ENCODE measurements at places on chromosomes 16 and 17. TPM values are rescaled to one million over a fixed set of nuclear protein-coding genes. Genes with fewer than 3 reads are reported as not detected.
A peak's percentile ranks its signal among the peaks of the same experiment; 100 is the strongest.

GRCh38 chr17:60586288-60586974 is 13.6 kb upstream of the PPM1D start:
- peak; percentile 30 for DNase-seq

DNA sequence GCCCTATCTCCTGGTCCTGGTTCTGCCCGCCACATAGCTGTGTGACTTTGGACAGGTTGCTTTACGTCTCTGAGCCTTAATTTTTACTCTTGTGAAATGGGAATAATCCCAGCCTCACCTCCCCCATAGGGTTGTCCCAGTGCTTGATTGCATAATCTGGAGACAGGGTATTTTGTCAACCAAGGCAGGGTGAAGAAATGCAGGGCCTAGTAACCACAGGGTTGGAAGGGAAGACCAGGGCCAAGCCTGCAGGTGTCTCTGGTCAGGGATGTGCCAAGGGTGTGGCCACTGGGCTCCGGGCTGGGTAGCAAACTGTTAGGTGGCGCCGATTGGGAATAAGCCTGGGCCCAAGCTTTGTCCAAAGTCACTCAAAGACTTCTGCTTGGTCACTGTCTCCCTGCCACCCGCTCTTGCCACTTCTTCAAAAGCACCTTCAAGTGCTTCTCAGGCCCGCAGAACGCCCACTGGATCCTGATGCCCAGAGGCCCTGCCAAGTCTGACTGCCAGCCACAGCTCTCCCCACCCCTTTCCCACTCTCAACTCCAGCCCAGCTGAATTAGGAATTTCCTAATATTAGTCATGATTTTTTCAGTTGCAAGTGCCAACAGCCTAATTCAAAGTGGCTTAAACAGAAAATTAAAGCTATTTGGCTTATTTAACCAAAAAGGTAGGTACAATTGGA is 20.6 kb upstream of the COL1A1 start:
- DNase-seq, result no peak

DNA sequence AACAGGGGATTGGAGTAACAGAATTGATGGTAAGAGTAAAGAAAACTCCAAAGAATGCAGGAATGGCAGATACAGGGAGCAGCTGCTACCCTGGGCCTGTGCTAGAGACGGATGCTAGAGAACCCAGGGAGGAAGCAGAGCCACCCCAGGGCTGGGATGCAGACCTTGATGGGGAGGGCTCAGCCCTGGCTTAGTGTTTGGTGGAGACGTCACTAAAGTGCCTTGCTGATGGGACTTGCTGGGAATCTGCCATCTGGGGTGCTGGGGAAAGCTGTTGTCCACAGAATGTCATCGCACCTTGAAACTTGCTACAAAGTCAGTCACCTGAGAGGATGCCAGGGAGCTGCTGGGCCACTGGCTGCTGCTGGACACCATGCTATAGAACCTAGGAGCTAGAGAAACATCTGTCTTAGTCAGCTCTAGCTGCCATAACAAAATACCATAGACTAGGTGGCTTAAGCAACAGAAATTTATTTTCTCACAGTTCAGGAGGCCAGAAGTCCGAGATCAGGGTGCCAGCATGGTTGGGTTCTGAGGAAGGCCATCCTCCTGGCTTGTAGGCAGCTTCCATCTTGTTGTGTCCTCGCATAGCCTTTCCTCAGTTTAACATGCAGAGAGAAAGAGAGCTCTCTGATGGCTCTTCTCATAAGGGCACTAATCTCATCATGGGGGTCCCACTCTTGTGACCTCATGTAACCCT is 15.3 kb downstream of the MT1X start:
- DNase-seq, result no peak

GRCh38 chr16:57986196-57986595 is 14.3 kb downstream of the ZNF319 start:
- DNase-seq, result no peak

DNA sequence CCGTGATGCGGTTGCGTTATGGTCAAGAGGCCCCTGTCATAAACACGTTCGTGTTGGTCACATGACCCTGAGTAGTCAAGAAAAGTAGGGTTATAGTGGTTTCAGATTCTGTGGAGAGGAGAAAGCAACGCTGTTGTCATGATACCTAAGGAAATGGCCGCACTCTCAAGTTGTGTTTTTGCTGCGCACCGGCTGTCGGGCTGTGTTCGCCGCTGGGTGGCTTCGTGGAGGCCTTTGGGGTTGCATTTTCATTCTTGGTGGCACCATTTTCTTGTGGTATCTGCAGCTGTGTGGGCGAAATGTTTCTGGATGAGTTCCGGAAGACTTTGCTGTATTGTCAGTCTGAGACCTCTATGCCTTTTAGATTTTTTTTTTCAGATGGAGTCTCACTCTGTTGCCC is 35.0 kb downstream of the DEF8 start:
- DNase-seq, result no peak

ATP2C2 gene
- 2.7 TPM for total RNA-seq

NECAB2 gene
- total RNA-seq, result 1.2 TPM

TMC5 gene
- 0.69 TPM for total RNA-seq

GRCh38 chr17:41678411-41678906 is 10.2 kb upstream of the EIF1 start:
- no peak for DNase-seq

GRCh38 chr16:2857451-2858244 is at the start of gene PRSS22:
PRSS22 (minus strand) TSS chr16:2858170; CDS start chr16:2858104, 66 bp downstream.
- DNase-seq, result no peak

LITAFD gene
- total RNA-seq, result not detected

- DNase-seq, result no peak
These were observed 7.4 kb upstream of the EFCAB13 start for GRCh38 chr17:47316311-47316710.

DNA sequence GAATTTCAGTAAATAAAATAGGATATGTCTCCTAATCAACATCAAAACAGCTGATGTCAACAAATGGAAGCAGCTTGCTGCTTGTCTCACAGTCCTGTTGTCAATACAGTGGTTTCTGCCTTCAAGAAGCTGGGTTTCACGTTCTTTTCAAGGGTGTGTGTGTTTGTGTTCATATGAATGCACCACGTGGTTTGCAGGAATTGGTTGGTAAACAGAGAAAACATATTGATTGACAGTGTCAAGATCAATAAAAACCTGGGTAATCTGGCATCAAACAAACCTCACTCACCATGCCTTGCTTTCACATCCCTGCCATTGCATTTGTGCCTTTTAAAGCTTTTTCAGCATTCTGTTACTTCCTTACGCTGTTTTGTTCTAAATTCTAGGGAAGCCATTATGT is 585.7 kb upstream of the CA10 start:
- no peak for DNase-seq

DNA sequence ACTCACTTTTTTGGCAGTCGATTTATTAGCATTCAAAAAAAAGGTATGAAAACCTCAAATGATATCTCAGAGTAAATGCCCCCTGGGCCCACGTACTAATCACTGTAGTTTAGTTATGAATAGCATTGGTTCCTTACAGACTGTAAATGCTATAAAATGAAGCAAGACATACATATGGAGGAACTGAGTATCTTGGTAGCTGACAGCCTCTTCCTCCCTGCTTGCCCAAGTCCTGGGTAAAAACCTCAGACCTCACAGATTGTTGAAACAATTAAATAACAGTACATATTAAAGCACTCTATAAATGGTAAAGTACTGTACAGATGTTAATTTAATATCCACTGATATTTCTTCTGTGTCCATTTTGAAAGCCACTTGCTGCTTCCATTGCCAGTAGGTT is 33.2 kb upstream of the ABCC11 start:
- no peak for DNase-seq

- DNase-seq, result no peak
These were observed 45.0 kb upstream of the CRISPLD2 start for GRCh38 chr16:84774810-84775209.

- DNase-seq, result peak; percentile 86
These were observed 428 bp upstream of the SALL1 start for GRCh38 chr16:51151435-51151960.

DNA sequence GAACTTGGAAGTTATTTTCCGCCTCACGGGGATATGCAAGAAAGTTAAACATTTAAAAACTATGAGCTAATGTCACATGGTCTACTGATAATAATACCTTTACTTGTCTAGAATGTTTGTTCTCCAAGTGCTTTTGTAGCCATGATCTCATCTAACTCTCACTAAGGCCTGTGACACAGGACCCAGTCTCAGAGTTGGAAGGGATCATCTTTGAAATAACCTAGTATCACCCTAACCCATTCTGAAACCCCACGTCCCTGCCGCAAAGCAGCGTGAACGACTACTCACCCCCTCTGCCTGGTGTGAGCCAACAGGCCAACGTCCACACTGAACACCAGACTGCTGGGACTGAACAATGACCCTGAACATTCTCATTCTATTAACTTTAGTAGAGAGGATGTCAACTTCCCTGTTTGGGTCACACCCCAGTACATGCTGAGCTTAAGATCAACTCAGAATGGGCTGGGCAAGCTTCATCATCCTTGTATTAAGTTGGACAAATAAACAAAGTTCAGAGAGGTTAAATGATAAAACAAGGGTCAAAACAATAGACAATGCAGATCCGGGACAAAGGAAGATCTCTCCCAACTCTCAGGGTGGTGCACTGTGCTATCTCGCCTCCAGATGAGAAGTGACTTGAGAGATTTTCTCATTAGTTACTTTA is 54.8 kb upstream of the BCAR1 start:
- DNase-seq, result no peak

TBC1D3D gene
- total RNA-seq, result 0.64 TPM

PRCD gene
- total RNA-seq, result 0.54 TPM

Measured in endothelial cell (in vitro differentiated cells).